Left renal pelvis (tissue), 4 donors: ENCODE measurements at places on chromosomes 16 and 17. TPM values are rescaled to one million over a fixed set of nuclear protein-coding genes. Genes with fewer than 3 reads are reported as not detected.

- peak; percentile 83 for DNase-seq
Observed at GRCh38 chr17:57662644-57663308, 82.3 kb downstream of the CCDC182 start.

DNA sequence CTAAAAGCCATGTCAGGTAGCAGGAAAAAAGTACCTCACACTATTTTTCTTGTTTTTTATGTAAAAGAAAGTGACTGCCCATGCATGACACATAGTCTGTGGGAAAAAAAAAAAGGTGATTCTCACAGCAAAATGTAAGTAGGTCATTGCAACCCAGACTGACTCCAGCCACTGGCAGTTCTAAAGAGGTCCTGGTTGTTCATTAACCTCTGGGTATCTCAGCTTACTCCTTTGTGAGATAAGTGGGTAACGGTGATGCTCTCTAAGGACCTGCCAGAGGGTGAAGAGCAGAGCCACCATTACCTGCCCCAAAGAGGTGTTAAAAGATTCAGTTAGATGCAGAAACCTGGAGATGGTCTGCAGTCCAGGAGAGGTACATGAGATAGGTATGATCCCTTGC, 531.9 kb downstream of the GRIN2A start:
- no peak for DNase-seq

Gene ZG16
- not detected for polyA plus RNA-seq

Gene XYLT1
- polyA plus RNA-seq = 8.6 TPM

- DNase-seq = no peak
Observed at GRCh38 chr16:51359141-51359955, 208.3 kb upstream of the SALL1 start.

Gene REXO5
- polyA plus RNA-seq = 6.0 TPM

- DNase-seq = no peak
Observed at GRCh38 chr17:47813077-47813476, 8.5 kb downstream of the OSBPL7 start.

DNA sequence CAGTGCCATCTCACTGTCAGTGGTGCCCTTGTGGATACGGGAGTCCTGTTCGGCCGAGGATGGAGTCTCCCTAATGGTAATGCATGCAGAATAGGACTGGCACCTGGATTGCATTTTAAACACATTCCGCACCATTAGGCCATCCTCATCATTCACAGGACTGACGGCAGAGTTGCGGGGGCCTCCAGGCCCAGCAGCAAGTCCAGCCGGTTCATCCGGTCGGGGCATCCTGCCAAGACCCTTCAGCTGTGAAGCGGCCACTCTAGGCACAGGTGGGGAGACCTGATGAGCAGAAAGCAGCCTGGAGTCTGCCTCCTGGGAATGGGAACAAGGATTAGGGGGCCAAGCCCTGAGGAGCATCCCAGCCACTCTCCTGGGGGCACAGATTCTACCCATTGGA, 90.3 kb upstream of the XYLT1 start:
- no peak for DNase-seq
